ENCODE measurements at places on chromosomes 7 and 10.
A peak's percentile ranks its signal among the peaks of the same experiment; 100 is the strongest.

DNA sequence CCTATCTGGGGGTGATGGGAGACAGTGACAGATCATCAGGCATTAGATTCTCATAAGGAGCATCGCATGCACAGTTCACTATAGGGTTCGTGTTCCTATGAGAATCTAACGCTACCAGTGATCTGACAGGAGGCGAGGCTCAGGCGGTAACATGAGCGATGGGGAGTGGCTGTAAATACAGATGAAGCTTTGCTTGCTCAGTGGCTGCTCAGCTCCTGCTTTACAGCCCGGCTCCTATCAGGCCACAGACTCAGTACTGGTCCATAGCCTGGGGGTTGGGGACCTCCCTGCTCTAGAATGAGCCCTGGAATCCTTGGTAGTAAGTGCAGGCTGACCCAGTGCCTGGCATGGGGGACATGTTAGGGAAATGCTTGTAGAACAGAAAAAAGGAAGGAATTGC lies 426.0 kb downstream of the TYW1 start:
- DNase-seq = no peak

GRCh38 chr10:103849212-103849877 lies 6.0 kb downstream of the SH3PXD2A start:
- no peak for DNase-seq

- DNase-seq = no peak
Observed at GRCh38 chr7:75039709-75040108, 33.9 kb downstream of the RCC1L start.

DNA sequence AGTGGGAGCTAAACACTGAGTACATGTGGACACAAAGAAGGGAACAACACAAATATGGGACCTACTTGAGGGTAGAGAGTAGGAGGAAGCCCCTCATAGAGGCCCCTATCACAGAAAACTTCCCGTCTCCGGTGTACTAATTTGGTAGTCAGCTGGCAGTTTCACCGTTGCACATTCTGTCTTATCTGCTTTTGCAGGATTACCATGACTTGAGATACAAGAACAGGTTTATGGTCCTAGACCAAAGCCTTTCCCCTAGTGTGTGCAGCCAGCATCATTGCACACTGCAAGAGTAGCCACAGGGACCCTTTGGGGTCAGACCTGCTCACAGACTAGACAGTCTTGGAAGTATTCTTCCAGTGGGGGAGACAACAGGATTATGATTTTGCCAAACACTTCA lies 5.9 kb upstream of the IFIT1B start:
- no peak for DNase-seq

DNA sequence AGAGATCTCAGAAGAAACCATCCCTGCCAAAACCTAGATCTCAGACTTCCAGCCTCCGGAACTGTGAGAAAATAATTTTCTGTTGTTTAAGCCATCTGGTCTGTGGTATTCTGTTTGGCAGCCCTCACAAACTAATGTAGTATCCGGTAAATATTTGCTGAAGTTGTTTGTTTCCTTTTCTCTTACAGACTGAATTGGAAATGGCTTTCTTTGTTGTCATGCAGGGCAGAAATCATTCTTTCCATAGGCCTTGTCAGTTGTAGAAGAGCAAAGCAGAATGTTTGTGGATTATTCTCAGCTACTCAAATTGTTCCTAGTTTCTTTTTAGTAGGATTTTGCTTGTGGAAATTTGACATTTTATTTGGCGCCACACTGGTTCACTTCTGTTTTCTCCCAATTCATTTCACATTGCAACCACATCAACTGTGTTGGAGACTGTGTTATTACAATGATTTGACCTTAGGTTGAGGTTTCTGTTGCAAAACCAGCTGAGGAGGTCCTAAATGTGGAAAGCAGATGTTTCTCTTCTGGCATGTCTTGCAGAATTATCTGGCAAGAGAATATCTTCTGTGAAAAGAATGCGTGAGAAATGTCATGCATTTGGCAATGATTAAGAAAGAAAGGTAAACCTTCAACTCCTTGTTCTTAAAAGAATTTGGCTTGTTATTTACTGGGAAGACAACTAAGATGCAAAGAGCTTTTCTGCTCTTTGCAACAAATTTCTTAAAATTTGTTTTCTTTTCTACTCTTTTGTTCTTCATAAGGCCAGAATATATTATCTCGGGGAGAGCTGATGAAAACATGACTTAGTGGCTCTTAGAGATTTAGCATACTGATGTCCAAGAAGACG lies 25.8 kb downstream of the ACTA2 start:
- no peak for DNase-seq

DNA sequence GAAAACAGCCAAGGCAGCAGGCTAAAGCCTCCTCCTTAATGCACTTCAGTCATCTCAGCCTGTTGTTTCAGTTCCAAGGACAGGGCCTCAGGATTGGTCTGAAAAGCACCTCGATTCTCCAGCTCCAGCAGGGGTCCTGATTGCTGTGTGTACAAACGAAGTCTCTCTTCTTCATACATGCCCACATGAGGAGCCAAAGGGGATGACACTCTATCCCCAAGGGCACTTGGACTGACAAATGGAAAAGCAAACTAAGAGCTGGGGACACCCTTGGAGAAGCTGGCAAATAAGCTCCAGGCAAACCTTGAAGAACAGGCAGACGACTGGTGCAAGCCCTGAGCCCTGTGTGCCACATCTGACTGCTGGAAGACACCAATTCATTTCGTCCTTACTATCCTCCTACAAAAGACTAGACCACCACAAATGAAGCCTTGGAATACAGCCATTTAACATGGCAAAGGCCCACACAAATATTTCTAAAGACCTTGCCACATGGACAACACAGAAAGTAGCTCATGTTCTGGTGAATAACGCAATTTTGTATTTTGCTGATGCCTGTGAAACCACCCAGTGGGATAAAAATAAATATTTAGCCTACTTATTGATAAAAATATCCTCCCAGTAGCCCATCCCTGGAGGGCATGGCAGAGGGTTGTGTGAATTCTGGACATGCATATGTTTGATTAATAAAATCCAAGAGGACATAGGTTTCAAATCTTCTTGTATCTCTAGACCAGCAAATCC lies 61.9 kb downstream of the PARD3 start:
- DNase-seq = no peak

GRCh38 chr7:141990011-141990725 lies 5.5 kb upstream of the MGAM start:
- DNase-seq = no peak

- no peak for DNase-seq
Observed at GRCh38 chr7:158824028-158824427, 5.3 kb downstream of the ESYT2 start.

GRCh38 chr7:28481091-28481926 lies 69.0 kb downstream of the CREB5 start:
- DNase-seq = no peak

- DNase-seq = peak; percentile 45
Observed at GRCh38 chr7:134750083-134751062, 29.1 kb upstream of the CALD1 start.

GRCh38 chr7:128045766-128046165 lies 14.5 kb upstream of the LRRC4 start:
- no peak for DNase-seq

DNA sequence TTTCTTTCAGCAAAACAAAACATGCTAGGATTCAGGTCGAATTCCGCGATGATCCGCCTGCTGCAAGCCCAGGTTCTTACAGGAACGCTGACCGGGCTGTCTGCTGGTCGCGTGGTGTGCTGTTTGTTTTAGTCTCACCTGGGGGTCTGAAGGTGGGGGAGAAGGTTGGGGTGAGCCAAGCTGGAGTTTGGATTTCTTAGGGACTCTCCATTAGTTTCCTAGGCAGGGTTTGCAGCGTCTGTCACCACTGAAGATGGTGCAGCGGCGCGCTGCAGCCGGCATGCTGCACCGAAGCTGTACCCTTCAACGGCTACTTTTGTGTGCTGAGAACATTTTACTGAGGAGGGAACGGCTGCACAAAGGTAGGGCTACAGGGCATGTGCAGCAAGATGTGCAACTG lies 48.7 kb downstream of the GCC1 start:
- DNase-seq = no peak

- DNase-seq = no peak
Observed at GRCh38 chr10:29022513-29022912, 266.4 kb upstream of the LYZL1 start.

DNA sequence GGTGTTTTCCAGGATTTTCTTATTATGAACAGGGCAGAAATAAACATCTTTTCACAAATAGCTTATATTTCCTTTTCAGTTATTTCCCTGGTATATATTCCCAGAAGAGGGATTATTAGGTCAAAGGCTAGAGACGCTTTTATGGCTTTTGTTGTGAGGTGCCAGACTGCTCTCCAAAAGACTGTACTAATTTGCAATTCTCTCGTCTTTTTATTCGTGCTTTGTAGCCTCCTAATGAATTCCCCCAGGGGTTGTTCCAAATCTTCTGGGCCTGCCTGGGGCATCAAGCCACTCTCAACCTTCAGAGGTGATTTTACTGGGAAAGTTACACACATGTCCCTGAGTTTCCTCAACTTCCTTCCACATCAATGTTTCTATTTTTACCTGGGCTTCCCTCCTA lies 34.0 kb upstream of the R3HCC1L start:
- no peak for DNase-seq

- DNase-seq = no peak
Observed at GRCh38 chr7:115906731-115907130, 123.8 kb downstream of the TFEC start.

DNA sequence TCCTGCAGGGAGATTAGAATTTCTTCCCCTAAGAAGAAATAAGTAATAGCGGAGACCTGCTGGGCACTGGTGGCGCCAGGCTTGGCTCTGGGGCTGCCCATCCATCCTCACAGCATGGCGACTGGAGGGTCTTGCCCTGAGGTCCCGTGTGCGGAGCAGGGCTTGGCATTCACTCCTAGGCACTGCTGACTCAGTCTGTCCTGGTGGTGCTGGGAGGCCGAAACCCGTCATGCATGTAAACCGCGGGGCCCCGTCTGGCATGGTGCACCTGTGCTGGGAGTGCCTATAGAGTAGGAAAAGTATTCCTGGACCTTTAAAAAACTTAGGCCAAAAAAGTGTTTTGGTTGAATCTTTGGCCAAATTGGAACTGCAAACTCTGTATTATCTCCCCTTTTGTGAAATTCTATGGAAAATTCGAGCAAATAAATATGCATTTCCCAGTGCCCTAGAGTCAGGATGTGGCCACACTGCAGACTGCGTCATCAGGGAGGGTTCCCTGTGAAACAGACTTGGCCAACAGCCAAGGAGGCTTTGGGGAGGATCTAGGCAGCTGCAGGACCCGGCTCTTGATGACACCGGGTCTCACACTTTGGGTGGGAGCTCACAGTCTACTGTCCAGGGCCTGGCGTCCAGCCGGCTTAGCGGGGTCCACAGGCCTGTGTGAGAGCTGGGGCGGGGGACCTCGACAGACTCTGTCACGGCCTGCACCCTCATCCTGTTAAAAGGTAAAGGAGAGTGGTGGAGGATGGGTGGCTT lies 122.3 kb downstream of the VIPR2 start:
- DNase-seq = no peak

GRCh38 chr10:33143160-33143728 lies 185.2 kb upstream of the ITGB1 start:
- no peak for DNase-seq

DNA sequence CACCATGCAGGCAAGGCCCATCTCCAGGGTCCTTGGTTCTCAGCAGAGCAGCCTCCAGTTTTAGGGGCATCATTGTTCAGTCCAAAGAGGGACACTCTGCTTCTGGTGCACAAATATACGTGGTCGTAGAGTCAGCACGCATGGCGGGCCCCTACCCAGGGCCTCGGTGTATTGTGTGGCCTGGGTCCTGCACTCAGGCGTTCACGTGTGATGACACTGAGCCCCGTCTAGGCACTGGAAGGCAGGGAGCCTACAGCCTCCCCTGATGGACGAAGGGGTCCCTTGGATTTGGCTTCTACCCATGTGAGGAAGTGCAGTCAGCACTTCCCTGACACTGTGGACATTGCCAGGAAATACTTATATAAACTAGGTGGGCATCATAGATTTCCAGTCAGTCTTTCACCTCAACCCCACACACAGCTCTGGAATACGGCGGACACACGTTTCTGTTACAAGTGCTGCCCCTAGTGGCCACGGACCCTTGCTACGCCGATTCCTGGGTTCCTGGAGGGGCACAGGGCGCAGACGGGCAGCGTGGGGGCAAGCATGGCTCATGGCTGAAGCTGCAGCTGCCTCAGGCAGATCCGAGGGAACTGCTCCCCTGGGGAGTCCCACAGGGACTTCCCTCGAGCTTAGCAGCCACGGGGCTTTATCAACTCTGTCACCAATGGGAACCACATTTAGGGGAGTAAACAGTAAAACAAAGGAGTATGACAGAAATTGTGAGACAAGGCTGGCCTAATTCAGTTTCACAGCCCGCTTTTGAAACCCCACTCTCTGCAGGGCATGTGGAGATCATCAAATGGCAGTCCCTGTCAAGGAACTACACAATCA lies 25.4 kb downstream of the AIFM2 start:
- DNase-seq = no peak

DNA sequence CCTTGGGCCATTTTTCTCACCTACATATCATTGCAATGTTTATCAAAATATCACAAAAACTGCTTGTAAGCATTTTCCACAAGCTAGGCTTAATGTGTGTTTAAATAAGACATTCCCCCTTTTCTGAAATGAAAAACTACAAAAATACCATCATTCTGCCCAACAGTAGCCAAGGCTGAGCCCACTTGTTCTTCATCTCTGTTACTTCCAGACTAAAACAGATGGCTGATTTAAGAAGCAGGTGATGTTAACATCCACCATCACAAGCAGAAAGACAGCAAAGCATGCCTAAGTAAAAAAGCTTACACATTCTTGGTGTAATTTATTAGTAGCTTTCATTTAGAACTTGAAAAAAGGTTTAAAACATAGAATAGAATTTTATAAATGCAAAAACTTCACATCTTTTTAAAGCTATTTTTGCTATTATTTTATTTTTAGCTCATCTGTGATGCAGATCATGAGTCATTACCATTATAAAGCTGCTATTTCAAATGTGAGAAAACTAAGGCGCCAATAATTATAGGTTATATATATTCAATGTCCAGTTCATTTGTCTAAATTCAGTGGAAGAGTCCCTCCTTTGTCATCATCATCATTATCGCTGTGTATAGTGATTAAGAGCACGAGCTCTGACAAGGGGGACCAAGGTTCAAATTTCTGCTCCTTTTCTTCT lies 109.4 kb downstream of the RELN start:
- DNase-seq = no peak
